Hypothalamus (tissue), 51 donors: ENCODE measurements at places on chromosomes 2 and 18.

- DNase-seq = no peak
Measured at GRCh38 chr2:98093146-98093545, 6.2 kb downstream of the VWA3B start.

DNA sequence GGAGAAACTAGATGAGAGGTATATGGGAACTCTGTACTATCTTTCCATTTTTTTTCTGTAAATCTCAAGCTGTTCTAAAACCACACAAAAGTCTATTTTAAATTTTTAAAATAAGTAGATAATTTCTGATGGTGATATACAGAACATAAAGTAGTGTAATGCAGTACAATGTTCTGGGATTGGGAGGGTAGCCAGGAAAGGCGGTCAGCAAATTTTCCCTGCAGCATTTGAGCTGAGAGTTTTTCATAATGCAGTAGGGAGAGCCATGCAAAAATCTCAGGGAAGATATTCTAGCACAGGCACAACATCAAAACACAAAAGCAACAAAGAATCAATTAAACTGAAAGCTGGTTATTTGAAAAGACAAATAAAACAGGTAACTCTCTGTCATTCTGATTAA, 141.5 kb downstream of the NCKAP5 start:
- no peak for DNase-seq

DNA sequence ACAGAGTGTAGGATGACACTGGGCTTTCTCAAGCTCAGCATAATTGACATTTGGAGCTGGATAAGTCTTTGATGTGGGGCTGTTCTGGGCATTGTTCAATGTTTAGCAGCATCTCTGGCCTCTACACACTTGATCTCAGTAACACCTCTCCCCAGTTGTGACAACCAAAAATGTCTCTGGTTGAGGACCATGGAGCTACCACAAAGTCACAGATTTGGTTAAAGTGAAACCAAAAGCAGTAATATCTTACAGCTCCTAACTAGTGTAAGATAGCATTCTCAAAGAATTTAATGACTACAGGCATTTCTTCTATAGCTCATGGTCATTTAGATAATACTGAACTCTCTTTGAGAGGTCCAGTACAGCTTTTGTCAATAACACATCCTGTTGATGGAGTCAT, 23.4 kb upstream of the PAX3 start:
- no peak for DNase-seq

GRCh38 chr2:11175293-11175795, 20.1 kb downstream of the SLC66A3 start:
- DNase-seq = no peak

GRCh38 chr2:56244911-56245530, 61.2 kb downstream of the CCDC85A start:
- no peak for DNase-seq

DNA sequence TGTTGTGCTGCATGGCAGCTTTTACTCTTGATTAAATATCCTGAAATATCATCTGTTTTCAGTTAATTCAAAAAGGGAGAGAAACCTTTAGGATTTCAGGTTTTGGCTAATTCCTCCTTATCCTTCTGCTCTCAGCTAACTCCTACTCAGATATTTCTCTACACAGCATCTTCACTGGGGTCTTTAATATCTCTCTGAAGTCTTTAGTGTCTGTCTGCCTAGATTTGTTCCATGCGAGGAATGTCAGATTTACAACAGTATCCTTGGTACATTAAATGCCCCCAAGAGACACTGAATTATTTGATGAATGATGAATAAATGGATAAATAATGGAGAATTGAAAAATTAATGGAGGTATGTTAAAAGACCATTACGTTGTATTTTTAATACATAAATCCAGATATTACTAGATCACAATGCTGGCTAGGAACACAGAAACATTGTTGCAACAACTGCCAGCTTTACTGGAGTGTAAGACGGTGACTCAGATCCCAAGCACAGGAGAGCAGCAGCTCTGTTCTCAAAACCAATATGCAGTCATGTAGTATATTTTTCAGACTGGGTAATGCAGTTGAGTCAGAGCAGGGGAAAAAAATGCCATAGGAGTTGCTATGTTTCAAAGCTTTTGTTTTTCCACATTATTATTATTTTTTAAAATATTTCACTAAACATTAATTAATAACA, 388.0 kb upstream of the SYT4 start:
- no peak for DNase-seq

GRCh38 chr2:28338831-28339321, 53.8 kb upstream of the FOSL2 start:
- no peak for DNase-seq

DNA sequence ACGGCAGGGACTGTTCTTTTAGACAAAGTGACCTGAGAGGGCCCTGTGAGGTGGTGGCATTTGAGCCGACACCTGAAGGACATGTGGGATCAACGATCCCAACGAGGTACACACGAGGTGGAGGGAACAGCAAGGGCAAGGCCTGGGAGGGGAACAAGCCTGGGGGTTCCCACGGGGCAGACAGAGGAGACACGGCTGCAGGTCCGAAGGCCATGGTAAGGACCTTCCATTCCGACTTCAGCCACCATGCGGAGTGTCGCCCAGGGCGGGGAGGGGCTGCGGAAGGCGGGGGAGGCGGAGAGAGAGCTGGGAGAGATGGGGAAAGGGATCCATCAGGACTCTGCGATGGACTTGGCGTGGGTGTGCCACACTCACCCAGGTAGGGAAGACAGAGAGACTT, 151.8 kb downstream of the HDAC4 start:
- no peak for DNase-seq
